ENCODE measurements at places on chromosomes 7 and 10.

DNA sequence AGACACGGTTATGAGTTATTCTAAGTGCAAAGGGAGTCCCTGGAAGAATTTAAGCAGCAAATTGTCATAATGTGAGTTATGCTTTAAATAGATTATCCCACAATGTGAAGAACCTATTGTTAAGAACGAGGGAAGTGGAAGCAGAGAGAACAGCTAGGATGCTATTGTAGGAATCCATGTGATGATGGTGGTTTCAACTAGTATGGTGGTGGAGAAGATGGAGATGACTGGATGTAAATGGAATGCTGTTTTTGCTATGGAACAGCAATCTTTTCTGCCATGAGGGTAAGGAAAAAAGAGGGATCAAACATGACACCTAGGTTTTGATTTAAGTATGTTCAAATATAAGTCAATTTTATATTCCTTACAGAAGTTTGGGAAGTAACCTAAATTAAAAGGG, 191.3 kb downstream of the RNF133 start:
- DNase-seq: no peak

- no peak for DNase-seq
These were observed 204.0 kb upstream of the CELF2 start for GRCh38 chr10:10813656-10814055.

- DNase-seq: no peak
These were observed 337.3 kb upstream of the GHITM start for GRCh38 chr10:83801983-83802382.

GRCh38 chr10:14603534-14604102, 171.1 kb downstream of the FAM107B start:
- DNase-seq: no peak

DNA sequence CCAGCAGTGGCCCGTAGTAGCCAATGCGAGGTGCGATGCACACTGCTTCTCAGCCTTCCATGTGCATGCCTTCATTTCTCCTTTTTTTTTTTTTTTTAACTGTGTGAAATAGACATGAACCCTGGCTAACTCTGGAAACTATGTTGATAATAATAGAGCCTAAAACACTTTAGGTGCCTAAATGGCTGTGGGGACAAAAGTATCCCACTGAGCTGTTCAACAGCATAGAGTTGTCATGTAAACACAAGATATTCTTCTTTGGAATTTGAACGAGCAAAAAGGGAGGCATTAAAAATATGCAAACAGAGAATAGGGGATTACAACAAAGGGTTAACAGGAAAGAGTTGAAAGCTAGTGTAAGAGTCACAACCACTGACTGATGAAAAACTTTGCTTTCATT, 162.1 kb upstream of the NOBOX start:
- no peak for DNase-seq

All from pulmonary artery endothelial cell (primary cell).